ENCODE measurements at places on chromosomes 12 and 14. TPM values are rescaled to one million over a fixed set of nuclear protein-coding genes. Genes with fewer than 3 reads are reported as not detected.

Gene DTX1
- 0.68 TPM for total RNA-seq

Gene ADCY6
- total RNA-seq = 11.1 TPM

Gene FERMT2
- total RNA-seq = 4.1 TPM

Gene TAS2R8
- not detected for total RNA-seq

Gene KRT85
- not detected for total RNA-seq

Gene REP15
- 0.40 TPM for total RNA-seq

Gene PTGR2
- 8.6 TPM for total RNA-seq

Gene ESR2
- 0.48 TPM for total RNA-seq

Gene CCDC177
- total RNA-seq = not detected

Gene TCL1A
- total RNA-seq = 0.40 TPM

Gene CMTM5
- total RNA-seq = not detected

Gene CATSPERB
- 3.3 TPM for total RNA-seq

Gene FLVCR2
- total RNA-seq = 7.0 TPM

Gene NFE2
- not detected for total RNA-seq

Gene COPZ1
- 111 TPM for total RNA-seq

Gene FGF23
- not detected for total RNA-seq

Gene THTPA
- total RNA-seq = 7.6 TPM

Gene RTN1
- total RNA-seq = 0.80 TPM

Gene FOXN4
- total RNA-seq = not detected

Gene SETD1B
- 16.3 TPM for total RNA-seq

Gene PAH
- total RNA-seq = not detected

Gene ZNF664
- total RNA-seq = 38.4 TPM

Gene SLC22A17
- 2.0 TPM for total RNA-seq

Gene TSPAN11
- total RNA-seq = 0.72 TPM

Gene NID2
- 2.3 TPM for total RNA-seq

Gene OR6C74
- not detected for total RNA-seq

Gene PIWIL1
- not detected for total RNA-seq

Gene KITLG
- total RNA-seq = 12.7 TPM

Gene KRT79
- total RNA-seq = 0.32 TPM

Gene DNAI7
- total RNA-seq = not detected

Gene TAS2R31
- total RNA-seq = 0.92 TPM

Gene IFNG-AS1
- total RNA-seq = not detected

Gene RBP5
- total RNA-seq = 0.76 TPM

Gene MYH6
- not detected for total RNA-seq

Gene ASB8
- total RNA-seq = 24.7 TPM

Gene PSEN1
- 48.3 TPM for total RNA-seq

Gene ZDHHC22
- not detected for total RNA-seq
